Heart right ventricle (tissue), 16 donors: ENCODE measurements at places on chromosomes 2 and 18. TPM values are rescaled to one million over a fixed set of nuclear protein-coding genes. Genes with fewer than 3 reads are reported as not detected.
A peak's percentile ranks its signal among the peaks of the same experiment; 100 is the strongest.

GRCh38 chr2:211822686-211823335 is 715.8 kb downstream of the ERBB4 start:
- no peaks in the 10 kb centered on the region for H3K27me3 ChIP-seq
- H3K36me3 ChIP-seq, result no peaks in the 10 kb centered on the region

DNA sequence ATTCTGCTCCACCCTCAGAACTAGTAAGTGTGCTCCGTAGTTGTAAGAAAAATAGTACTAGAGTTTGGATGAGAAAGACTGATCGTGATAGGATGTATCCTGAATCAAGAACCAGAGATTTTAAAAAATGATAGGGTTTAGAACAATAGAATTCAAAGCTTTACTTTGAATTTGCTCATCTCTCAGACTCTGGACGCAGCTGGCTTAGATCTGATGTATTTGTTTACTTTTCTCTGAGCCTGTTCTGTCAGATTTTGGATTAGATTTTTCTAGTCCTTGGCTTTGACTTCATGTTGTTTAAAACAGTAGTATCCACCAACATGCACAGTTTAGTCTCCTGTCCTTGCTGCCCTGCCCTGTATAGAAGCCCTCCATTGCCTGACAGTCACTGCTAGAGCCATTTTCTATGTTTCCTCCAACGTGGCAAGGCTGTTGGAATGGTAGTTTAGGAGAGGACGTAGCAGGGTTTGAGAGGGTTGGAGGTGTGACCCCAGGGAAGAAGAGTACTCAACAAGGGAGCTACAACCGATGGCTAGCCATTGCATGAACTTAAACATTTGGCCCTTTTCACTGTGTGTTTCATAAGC is 92.4 kb downstream of the MYO3B start:
- H3K4me1 ChIP-seq, result no peaks in the 10 kb centered on the region
- H3K27me3 ChIP-seq, result peaks cover 6% of the 10 kb centered on the region
- no peak overlapping the region for H3K27ac ChIP-seq

- peaks cover 8% of the 10 kb centered on the region for H3K4me1 ChIP-seq
- no peak overlapping the region for H3K4me3 ChIP-seq
- H3K27me3 ChIP-seq, result no peaks in the 10 kb centered on the region
- H3K36me3 ChIP-seq, result no peaks in the 10 kb centered on the region
- no peak for DNase-seq
Measured at GRCh38 chr2:64626963-64627760, 26.6 kb downstream of the SERTAD2 start.

- H3K36me3 ChIP-seq, result no peaks in the 10 kb centered on the region
- no peaks in the 10 kb centered on the region for H3K27me3 ChIP-seq
- H3K4me3 ChIP-seq, result no peak overlapping the region
- no peak for DNase-seq
- no peaks in the 10 kb centered on the region for H3K4me1 ChIP-seq
- no peak overlapping the region for H3K27ac ChIP-seq
Measured at GRCh38 chr18:28063271-28063761, 113.6 kb downstream of the CDH2 start.

DNA sequence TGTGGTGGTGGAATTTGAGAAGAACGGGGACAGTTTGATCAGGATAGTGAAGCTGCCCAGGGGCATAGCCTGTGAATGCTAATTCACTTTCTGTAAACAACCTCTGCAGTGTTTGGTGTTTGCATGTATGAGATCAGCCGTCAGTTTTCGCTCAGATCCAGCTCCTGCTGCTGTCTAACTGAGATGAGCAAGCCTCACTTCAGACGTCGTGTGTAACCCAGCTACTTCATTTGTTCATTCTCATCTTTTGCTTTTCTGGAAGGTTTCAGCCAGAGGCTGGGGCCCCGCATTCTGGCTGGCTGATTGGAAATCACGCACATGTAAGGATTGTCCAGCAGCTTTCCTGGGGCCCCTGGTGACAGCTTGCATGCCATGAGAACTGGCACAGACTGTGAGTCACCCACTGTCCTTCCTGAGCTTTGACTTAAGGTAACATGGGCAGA is 48.9 kb downstream of the LDLRAD4 start:
- no peaks in the 10 kb centered on the region for H3K27me3 ChIP-seq
- peaks cover 91% of the 10 kb centered on the region for H3K4me1 ChIP-seq
- no peaks in the 10 kb centered on the region for H3K36me3 ChIP-seq
- H3K4me3 ChIP-seq, result no peak overlapping the region
- peak overlapping the region; percentile 21 for H3K27ac ChIP-seq

- no peak for DNase-seq
- no peaks in the 10 kb centered on the region for H3K36me3 ChIP-seq
- H3K27ac ChIP-seq, result no peak overlapping the region
Measured at GRCh38 chr2:108918941-108919341, 70.1 kb downstream of the EDAR start.

DNA sequence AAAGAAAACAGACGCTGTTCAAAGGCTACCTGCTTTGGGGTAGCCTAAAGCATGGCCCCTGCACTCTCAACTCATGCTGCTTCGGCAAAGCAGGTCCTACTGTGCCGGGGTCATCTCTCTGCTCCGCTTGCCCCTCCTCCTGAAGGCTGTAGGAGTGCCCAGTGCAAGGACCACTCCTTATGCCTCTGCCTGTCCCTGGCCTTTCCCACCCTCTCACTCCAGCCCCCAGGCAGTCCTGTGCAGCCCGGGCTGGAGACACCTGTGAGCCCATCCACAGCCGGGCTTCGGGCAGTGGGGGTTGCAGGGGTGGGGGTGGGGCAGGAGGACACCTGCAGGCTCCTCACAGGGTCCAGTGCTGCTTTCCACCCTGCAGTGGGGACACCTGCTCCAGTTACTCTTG is 69.1 kb downstream of the ACKR3 start:
- no peaks in the 10 kb centered on the region for H3K4me1 ChIP-seq
- no peaks in the 10 kb centered on the region for H3K27me3 ChIP-seq
- no peak overlapping the region for H3K27ac ChIP-seq
- H3K4me3 ChIP-seq, result no peak overlapping the region

GRCh38 chr2:208047840-208048239 is 22.5 kb upstream of the PLEKHM3 start:
- H3K27me3 ChIP-seq, result no peaks in the 10 kb centered on the region
- H3K4me3 ChIP-seq, result no peak overlapping the region
- no peaks in the 10 kb centered on the region for H3K36me3 ChIP-seq
- no peak overlapping the region for H3K27ac ChIP-seq

- DNase-seq, result no peak
- no peaks in the 10 kb centered on the region for H3K4me1 ChIP-seq
- no peaks in the 10 kb centered on the region for H3K36me3 ChIP-seq
- H3K4me3 ChIP-seq, result no peak overlapping the region
- no peaks in the 10 kb centered on the region for H3K27me3 ChIP-seq
- H3K27ac ChIP-seq, result no peak overlapping the region
Measured at GRCh38 chr2:102278720-102279390, 32.5 kb upstream of the IL1RL1 start.

GRCh38 chr2:216179015-216179414 is 69.9 kb downstream of the XRCC5 start:
- H3K4me1 ChIP-seq, result peaks cover 9% of the 10 kb centered on the region
- H3K27ac ChIP-seq, result no peak overlapping the region
- no peak for DNase-seq

- no peak overlapping the region for H3K4me3 ChIP-seq
- DNase-seq, result no peak
- H3K4me1 ChIP-seq, result peaks cover 25% of the 10 kb centered on the region
- H3K27me3 ChIP-seq, result no peaks in the 10 kb centered on the region
Measured at GRCh38 chr2:128375454-128375853, 56.8 kb upstream of the HS6ST1 start.

DNA sequence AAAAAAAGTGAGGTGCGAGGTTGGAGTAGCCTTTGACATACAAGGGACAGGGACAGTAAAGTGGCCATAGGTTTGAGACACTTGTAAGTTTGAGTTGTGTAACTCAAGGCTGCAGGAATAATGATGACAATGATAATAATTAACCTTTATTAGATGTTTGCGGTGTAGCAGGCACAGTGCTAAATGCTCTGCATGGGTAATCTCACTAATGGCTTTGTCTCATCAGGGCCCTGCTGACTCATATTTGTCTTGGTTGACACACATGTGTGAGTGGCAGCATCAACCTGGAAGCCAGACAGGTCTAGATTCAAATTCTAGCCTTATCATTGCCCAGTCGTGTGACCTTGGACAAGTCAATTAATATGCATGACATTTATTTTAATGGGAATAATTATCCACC is 126.2 kb downstream of the FSHR start:
- H3K27me3 ChIP-seq, result no peaks in the 10 kb centered on the region
- H3K27ac ChIP-seq, result no peak overlapping the region
- no peaks in the 10 kb centered on the region for H3K36me3 ChIP-seq
- H3K4me1 ChIP-seq, result no peaks in the 10 kb centered on the region
- no peak for DNase-seq
- H3K4me3 ChIP-seq, result no peak overlapping the region

DNA sequence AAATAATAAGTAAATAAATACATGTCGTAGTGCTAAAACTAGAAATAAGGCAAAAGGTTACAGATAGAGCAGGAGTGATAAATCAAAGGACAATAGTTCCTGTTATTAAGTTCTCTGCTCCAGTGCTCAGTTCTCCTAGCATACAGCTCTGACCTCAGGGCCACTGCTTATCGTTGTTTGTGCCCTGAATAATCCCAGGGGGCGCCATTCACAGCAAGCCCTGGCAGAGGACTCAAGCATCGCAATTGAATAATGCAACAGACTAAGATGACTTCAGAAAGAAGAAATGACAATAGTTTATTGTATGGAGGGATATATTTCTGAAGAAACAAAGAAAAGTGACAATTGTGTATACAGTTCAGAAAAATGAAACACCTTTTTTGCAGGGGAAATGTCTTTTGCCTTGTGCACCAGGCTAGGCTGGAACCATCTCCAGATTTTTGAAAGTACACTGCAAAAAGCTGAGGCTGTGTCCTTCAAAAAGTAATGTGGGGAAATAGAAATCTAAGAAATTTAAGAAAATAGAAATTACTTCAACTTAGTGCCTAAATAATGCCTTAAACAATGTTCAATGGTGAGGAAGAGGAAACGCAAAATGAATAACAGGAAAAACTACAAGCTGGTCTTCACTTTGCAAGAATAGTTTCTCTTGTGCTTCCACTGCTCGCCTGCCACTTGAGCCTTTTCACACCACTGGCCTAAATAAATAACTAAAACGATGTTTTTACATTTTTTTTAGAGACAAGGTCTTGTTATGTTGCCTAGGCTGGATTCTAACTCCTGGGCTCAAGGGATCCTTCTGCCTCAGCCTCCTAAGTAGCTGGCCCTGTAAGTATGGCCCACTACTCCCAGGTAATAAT is 19.0 kb upstream of the CCNYL1 start:
- no peak overlapping the region for H3K4me3 ChIP-seq
- DNase-seq, result no peak
- H3K27ac ChIP-seq, result peak overlapping the region; percentile 21
- no peaks in the 10 kb centered on the region for H3K36me3 ChIP-seq
- H3K27me3 ChIP-seq, result no peaks in the 10 kb centered on the region
- H3K4me1 ChIP-seq, result no peaks in the 10 kb centered on the region

- H3K27ac ChIP-seq, result peak overlapping the region; percentile 88
- no peaks in the 10 kb centered on the region for H3K36me3 ChIP-seq
- no peaks in the 10 kb centered on the region for H3K27me3 ChIP-seq
Measured at GRCh38 chr18:23226391-23226790, 91.1 kb downstream of the CABLES1 start.

DNA sequence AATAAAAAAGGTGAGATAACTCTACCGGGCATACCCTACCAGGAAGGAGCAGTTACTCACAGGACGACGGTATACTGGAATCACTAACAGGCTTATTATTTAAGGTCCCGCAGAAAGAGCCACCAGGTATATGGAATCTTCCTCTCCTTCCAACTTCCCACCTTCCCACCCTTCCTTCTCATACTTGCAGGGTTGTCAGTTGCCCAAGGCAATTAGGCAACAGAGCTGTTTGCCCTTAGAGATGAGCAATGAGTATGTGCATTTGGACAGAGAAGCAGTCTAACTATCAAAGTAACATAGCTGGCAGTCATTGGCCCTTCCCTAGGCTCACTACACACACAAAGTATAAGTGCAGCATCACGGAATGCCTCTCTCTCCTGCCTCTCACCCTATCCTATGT is 32.1 kb upstream of the EVA1A start:
- DNase-seq, result no peak
- H3K36me3 ChIP-seq, result no peaks in the 10 kb centered on the region

DNA sequence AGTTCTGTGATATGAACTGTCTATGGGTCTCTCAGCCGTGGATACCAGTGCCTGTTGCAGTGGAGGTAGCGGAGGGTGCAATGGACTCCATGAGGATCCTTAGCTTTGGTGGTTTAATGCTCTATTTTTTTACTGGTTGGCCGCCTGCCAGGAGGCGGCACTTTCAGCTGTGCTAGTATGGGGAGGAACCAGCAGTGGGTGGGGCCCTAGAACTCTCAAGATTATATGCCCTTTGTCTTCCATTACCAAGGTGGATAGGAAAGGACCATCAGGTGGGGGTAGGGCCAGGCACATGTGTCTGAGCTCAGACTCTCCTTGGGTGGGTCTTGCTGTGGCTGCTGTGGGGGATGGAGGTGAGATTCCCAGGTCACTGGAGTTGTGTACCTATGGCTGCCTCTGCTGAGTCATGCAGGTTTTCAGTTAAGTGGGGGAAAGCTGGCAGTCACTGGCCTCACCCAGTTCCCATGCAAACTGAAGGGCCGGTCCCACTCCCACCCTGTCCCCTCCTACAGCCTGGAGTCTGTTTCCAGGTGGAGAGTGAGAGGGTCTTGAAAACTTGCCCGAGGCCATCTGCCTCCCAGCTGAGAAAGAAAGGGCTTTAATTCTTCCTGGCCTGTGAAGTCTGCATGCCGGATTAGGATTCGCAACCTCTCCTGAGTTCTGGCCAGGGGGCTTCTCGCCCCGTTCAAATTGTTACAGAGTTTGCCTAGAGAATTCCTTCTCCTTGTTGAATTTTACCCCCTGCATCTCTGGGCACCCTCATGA is 14.5 kb downstream of the KCNS3 start:
- H3K36me3 ChIP-seq, result no peaks in the 10 kb centered on the region
- H3K4me1 ChIP-seq, result no peaks in the 10 kb centered on the region
- no peak overlapping the region for H3K27ac ChIP-seq

GRCh38 chr2:160125828-160126227 is 63.4 kb upstream of the PLA2R1 start:
- no peaks in the 10 kb centered on the region for H3K36me3 ChIP-seq
- no peaks in the 10 kb centered on the region for H3K27me3 ChIP-seq
- H3K27ac ChIP-seq, result no peak overlapping the region

ECEL1 gene
- total RNA-seq, result not detected

LINC00305 gene
- total RNA-seq, result not detected

C2orf80 gene
- total RNA-seq, result not detected

IL1A gene
- not detected for total RNA-seq

L3MBTL4 gene
- 1.4 TPM for total RNA-seq

RBM44 gene
- total RNA-seq, result 0.19 TPM

GKN2 gene
- not detected for total RNA-seq

DTNB gene
- total RNA-seq, result 11.3 TPM

TLX2 gene
- not detected for total RNA-seq
